ENCODE measurements at places on chromosomes 11 and 22.

DNA sequence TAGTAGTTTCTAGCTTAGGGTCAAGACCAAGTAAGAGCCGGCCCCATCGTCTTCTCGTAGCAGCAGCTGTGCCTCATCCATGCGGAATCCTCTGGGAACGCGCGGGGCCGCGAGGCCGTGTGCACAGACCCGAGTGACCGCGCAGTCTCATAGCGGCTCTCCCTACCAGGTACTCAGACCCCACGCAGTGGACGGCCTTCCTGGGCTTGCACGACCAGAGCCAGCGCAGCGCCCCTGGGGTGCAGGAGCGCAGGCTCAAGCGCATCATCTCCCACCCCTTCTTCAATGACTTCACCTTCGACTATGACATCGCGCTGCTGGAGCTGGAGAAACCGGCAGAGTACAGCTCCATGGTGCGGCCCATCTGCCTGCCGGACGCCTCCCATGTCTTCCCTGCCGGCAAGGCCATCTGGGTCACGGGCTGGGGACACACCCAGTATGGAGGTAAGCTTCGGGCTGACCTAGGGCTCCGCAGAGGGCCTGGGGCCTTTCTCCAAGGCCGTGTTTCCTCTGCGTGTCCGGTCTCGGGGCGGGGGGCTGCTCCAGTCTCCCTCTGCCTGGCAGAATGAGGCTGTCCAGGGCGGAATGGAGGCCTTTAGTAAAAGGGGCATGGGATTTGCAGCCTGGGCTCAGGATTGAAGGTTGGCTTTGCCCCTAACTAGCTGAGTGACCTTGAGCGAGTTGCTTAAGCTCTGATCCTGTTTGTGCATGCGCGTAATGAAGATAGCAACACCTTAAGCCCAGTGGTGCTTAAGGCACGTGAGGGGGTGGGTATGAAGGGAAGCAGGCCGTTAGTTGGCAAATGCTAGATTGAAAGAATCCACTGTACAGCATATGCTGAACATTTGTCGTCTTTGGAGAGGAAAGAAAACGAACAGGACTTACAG lies 48.9 kb downstream of the ST14 start:
- no peak for DNase-seq

DNA sequence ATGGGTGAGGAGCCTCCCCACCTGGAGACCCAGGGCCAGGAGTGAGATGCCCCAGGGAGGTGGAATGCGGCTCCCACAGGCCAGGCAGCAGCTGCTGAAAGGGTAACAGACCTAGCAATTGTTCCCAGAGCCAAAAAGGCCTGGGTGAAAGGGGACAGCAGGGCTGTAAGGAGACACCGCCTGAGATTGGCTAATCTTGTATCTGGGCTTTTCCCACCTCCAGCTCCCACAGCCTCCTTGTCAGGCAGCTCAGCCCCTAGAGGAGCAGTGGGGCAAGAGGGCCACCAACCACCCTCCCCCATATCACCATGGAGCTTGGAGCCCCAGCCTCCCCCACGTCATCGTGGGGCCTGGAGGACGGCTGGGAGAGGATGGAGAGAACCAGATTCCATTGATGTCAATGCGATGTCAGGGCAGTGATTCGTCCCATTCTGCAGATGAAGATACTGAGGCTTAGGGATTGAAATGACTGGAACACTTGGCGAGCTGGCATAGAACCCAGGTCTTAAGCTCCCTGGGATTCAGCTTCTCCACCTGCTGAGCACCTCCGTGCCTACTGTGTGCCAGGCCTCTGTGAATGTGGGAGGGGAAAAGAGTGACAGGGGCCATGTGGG lies 2.9 kb upstream of the MGAT3 start:
- DNase-seq, result no peak

GRCh38 chr11:69972351-69972802 lies 105.7 kb upstream of the ANO1 start:
- DNase-seq, result no peak

DNA sequence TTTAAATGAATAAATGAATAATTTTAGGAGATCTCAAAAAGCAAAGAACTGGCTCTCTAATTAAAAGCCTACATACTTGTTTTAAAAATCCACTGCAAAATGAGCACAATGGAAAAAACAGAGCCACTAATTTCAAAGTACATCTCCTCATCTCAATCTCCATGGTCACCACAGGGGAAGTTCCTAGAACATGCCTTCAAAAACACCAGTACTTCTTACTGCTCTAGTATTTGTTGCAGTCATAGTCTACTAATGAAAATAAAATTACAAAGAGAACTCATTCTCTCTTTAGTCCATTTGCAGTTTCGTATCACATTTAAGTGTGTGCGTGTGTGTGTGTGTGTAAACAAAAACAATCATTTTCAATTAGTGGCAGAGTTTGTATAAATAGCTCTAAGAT lies 54.0 kb downstream of the PIK3C2A start:
- DNase-seq, result no peak

GRCh38 chr11:117930668-117931330 lies 1.6 kb upstream of the TMPRSS13 start:
- DNase-seq, result no peak

DNA sequence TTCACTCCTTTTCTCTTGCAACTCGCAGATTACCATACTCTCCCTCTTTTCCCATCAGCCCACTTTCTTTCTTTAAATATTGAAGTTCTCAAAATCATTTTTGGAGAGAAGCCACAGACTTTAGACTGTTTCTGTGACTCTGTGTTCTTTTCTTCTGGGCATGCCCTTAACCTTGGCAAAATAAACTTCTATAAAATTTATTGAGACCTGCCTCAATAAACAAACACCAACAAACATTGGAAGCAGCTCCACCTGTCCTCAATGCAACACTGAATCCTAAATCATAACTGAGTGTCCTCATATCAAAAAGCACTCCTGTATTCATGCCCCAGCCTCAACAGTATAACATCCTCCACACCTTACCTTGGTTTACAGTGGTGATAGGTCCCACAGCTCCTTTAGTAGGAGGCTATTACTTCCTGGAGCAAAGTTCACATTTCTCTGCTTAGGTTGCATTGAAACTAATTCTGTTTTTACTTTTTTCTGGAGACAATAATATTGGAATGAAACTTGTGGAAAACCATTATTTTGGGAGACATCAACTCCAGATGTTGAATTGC lies 320.0 kb upstream of the LRRC4C start:
- no peak for DNase-seq

GRCh38 chr11:33915526-33915925 lies 23.6 kb upstream of the LMO2 start:
- DNase-seq, result no peak

DNA sequence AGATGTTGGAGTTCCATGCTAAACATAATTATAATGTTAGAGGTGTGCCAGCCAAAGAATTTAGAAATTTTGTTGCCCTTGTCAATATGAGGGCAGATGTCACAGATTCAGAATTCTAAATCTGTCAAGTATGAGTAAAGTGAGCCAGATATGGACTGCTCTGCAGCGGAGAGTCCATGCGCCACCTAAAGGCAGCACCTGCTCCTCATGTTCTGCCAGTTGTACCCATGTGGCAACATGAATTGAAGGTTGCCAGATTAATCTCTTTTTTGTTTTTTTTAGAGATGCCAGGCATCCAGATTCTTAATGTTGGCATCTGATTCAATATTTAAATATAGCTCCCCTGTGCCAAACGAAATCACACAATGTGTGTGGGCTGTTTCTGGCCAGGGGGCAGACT lies 678.6 kb upstream of the ANO5 start:
- no peak for DNase-seq

DNA sequence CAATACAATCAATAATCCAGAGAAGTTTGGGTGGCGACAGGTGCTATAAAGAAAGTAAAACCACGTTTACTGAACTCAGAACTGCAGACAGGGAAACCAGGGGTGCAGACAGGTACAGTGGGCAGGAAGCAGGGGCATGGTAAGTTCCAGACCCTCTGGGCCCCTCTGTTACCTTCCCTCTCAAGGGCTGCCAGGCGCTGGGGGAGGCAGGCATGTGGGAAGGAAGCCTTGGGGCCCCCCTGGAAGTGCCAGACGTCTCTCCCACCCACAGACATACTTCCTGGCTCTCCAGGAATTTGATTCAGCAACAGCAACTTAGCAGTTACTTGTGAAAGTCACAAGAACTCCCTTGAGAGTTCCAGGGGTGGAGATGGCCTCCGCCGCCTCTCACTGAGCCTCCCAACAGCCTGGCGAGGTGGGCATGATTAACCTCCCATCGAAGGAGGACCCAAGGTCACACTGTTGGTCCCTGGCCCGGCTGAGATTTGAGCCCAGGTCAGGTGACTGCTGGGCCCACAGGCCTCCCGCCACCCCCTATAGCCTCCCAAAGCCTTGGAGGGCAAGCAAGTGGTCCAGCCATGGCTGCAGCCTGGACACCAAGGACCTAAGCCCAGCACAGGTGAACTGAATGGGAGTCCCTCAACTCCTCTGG lies 14.1 kb upstream of the TSKU start:
- DNase-seq, result no peak

DNA sequence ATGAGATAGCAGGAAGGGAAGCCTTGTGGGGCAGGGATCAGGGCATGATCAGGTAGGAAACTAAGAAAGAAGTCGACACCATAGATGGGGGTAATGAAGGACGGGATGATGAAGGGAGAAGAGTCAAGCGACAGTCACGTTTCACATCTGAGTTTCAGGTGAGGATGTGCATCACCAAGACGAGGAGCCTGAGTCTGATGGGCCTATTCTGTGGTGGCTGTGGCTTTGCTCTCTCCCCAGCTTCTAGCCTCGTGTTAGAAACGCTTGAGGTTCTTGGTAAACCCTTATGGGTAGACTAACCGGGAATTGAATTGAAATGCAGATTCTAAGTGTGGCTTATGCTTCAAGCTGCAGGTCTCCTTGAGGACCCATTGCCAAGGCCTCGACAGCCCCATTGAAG lies 45.6 kb upstream of the LMO1 start:
- DNase-seq, result no peak

GRCh38 chr11:85961930-85962363 lies 106.8 kb downstream of the CCDC83 start:
- no peak for DNase-seq

GRCh38 chr11:102119997-102120396 lies 9.8 kb downstream of the YAP1 start:
- no peak for DNase-seq

DNA sequence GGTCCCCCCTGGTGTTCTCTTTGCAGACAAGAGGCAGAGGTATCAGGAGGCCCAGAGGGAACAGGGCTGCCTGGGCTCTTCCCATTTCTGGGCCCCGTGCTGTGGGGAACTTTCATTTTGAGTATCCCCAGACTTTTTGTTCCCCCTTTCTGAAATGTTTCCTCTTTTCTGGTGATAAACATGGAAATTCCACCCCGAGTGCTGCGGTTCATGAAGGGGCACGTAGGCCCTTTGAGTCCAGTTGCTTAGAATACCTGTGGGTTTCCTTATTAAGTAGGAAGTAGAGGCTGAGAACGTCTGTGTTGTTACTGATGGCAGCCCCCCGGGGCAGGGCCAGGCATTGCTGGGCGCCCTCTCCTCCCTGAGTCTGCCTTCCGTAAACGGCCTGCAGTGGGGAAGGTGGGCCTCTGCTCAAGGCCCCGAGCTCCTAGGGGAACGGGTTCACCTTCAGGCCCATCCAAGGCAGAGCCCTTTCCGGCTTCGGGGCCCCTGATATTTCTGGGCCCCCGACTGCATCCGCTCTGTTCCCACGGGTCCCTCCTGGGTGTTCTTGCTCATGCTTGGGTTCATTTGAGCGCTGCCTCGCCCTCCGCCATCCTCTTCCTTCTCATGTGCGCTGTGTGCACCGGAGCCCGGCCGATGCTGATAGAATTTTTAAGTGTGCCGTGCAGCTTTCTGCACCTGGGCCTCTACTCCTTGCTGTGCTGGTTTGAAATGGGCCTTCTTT lies 12.0 kb downstream of the TBC1D22A start:
- DNase-seq, result peak; percentile 58

DNA sequence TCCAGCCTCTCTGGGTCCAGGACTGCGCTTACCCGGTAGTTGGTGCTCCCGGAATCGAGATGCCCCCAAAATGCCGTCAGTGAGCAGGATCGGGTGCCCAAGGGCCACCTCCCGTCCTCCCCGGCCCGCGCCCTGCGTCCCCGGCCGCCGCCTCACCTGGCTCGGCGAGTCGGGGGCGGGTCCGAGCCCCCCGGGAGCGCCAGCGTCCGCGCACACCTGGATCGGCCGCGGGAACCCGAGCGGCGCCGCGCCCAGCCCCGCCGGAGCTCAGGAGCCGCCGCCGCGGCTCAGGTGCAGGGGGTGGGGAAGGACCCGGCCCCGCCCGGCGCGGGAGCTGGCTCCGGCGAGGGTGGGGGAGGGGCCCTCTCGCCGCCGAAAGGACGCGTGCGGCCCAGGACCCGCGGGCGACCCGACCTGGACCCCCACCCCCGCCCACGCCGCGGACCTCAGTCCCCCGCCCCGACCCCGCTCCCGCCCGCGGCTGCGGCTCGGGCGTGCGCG lies at the start of gene SHANK2:
Gene SHANK2, minus strand, starts transcription at position 309 of the 501 bp plus-strand sequence. CDS start 105,251 bp downstream, outside the sequence.
- DNase-seq, result no peak

GRCh38 chr11:61303725-61304124 lies 8.6 kb upstream of the VWCE start:
- DNase-seq, result no peak

DNA sequence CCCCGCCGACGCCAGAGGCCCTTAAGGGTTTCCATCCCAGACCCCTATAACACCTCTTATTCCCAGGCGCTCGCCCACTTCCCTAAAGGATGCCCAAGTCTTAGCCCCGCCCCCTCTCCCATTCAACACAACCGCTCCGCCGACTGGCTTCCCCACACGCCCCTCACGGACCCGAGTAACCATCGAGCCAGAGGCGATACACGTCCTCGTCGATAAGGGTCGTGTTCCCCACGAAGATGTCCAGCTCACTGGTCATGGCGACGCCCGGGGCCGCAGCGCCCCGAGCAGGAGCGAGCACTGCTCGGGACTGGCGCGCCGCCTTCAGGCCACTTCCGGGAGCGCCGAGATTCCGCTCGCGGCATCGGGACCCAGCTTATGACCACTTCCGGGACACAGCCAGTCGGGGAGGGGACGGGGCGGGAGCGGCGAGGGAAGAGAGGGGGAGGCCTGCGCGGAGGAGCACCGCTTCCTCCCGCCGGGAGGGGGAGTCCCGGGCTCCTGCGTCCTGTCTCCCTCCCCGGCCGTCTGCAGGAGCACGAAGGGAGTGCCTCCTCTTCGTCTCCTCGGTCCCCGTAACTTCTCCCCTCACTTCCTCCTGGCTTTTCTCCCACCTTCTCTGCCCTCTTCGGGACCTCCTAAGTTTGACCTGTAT lies at the start of gene FIBP:
Gene FIBP, minus strand, starts transcription at position 309 of the 652 bp plus-strand sequence. Its CDS starts 53 bp downstream, at position 256.
- DNase-seq, result peak; percentile 98

DNA sequence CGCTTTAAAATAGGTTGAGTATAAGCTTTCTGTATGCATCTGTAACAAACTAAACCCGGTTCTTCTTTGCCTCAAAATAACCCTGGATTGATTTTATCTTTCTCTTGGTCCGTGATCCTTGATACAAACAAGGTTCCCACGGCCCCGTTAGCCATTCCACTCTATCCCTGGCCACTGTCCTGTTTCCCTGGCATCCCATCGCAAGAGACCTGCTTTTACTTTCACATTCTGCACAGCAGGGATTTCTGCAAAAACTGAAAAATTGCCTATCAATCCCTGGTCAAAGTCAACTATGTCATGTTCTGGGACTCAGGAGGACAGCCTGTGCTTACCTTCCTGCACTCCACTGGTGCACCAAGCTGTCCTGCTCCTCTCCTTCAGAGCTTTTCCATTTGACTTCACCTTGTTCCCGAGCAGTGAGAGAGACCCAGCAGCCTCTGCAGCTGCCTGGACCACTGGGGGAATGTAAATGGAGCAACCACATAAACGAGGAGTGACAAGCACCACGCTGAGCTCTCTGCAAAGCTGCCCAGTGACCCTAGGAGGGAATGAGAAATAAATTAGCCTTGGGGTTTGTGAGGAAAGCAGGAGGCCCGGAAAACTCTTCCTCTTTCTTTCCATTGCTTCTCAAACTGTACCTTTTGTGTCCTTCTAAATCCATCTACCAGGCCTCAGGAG lies 175.9 kb downstream of the NTM start:
- no peak for DNase-seq

- DNase-seq, result no peak
These were observed 1848.3 kb upstream of the RAG2 start for GRCh38 chr11:38446336-38446735.
